ENCODE measurements at places on chromosomes 3 and 15.

DNA sequence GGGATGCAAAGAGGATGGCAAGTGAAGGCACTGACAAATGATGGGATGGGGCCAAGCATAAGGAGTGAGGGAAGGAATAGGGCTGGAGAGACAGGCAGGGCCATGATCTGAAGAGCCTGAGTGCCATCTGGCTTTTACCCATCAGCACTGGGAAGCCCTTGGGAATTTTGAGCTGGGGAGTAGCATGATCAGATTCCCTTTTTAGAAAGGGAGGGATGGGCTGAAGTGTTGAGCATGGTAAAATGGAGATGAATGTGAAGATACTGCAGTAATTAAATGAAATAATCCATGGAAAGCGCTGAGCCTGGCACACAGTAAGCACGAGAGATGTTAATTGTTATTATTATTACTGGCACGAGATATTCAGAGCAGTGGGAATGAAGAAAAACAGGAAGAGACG, 9.9 kb downstream of the RBP1 start:
- DNase-seq, result no peak

DNA sequence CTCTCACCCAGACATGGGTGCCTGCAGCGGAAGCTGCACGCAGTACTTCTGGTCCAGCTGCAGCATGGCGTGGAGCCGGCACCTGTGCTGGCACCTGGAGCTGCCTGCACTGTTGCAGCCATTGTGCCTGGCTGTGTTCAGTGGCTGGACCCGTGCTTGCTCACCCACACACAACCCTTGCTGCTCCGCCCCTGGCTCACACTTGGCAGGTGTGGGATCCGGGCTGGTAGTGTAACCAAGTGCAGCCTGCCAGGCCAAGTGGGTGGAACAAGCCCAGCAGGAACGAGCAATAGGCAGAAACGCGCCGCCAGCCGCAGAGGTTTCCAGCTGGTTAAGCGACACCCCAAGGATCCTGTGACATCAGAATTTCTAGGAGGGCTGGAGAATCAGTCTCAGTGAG, 11.2 kb upstream of the SCAPER start:
- DNase-seq, result no peak

DNA sequence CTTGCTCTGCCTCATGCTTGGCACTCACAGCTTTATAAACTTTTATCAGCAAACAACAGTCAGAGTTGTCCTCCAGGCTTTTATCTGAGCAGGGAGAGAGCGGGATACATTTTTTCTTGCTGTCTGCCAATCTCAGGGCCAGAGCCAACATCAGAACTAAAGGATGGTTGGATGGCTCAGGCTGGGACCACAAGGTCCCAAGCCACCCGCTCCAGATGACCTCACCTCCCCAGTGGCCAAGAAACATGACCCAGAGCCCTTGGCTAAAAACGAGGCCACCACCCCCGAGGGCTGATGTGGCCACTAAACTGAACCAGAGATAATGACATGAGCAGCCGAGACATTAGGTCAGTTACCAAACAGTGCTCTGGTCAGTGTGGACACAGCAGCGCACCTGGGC, 18.8 kb upstream of the SPATA12 start:
- no peak for DNase-seq

GRCh38 chr3:162213956-162214355, 717.3 kb downstream of the OTOL1 start:
- DNase-seq, result no peak

- DNase-seq, result no peak
Measured at GRCh38 chr3:27503526-27503925, 19.3 kb upstream of the SLC4A7 start.
